ENCODE measurements at places on chromosomes 4 and X.

- DNase-seq: no peak
Measured at GRCh38 chrX:9072281-9072680, 38.4 kb upstream of the FAM9B start.

DNA sequence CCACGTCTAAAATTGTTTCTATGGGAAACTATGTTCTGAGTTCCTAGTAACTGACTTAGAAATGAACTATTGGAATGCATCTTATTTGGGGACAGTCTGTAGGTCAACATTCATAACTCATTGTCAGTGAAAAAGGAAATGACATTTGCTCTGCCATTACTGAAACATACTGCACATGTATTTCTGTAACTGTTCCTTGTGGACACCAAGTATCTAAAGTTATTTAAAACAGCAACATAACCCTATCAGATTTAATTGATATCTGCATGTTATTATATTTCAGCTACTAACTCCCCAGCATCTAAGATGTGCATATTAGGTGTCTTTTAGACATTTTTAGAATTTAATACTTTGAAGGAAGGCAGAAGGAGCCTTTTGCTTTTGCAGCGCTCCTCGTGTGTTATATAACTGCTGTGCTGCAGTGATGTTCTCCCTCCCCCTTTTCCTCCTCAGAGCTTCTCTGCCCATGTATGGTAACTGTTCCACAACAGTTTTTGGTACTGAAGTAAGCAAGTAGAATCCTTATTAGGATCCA is 37.2 kb upstream of the TMEM131L start:
- DNase-seq: no peak

- DNase-seq: no peak
Measured at GRCh38 chr4:148330161-148330560, 112.1 kb downstream of the NR3C2 start.

GRCh38 chrX:137427426-137427778 is 138.5 kb upstream of the ZIC3 start:
- no peak for DNase-seq

DNA sequence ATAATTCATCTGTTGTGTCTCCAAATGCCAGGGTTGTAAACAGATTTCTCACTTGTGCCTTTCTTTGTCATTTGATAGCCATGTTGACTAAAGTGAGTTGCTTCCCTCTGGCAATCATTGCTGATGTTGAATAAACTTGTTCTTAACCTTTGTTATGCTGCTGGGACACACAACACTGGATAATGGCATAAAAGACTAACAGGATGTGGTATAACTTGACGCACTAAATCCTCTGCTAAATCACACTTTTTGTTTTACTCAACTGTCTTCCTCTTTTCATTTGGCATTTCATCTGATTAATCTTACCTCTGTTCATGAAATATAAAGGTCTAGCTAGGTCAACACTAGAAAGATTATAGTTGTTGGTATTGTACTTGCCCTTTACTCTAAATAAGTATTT is 17.6 kb upstream of the CXCL5 start:
- no peak for DNase-seq

GRCh38 chr4:172656055-172656454 is 512.6 kb upstream of the GALNT7 start:
- DNase-seq: no peak

DNA sequence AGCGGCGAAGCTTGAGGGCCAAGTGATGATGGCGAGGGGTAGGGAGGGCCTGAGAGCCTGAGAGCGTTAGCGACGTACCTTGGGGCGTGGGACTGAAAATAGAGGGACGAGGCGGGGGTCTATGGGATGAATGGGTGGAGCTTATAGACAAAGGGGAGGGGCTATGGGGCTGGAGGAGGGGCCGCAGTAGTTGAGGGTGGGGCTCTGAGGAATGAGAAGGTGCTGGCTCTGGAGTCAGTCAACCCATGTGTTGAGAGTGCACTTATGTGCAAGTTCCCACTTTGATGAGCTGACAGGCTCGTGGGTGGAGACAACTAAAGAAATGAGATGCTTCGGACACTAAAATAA is 488 bp downstream of the TBC1D25 start:
- no peak for DNase-seq

- DNase-seq: no peak
Measured at GRCh38 chrX:135985157-135985972, at the start of gene SLC9A6. TSS of gene SLC9A6 (plus strand) at chrX:135985435. CDS start at chrX:135985659, 224 bp downstream.

GRCh38 chrX:12956704-12957534 is 18.0 kb upstream of the TMSB4X start:
- no peak for DNase-seq

- no peak for DNase-seq
Measured at GRCh38 chr4:88696630-88697029, 999 bp downstream of the NAP1L5 start.

DNA sequence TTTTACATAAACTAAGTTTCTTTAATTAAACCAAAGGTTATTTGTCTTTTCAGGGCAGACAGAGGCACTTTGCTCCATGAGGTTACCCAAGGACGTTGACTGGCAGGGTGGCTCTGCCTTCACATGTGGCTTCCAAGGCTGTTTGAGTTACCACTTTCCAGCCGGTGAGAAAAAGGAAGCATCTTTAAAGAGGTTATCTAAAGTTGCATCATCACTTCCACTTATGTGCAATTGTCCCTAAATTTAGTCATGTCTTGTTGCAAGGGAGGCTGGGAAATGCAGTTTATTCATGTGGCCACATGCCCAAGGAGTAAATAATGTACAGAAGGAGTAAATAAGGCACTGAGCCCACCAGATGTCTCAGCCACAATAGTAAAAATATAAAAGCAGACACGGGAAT is 29.0 kb upstream of the RAP1GDS1 start:
- DNase-seq: no peak

- DNase-seq: no peak
Measured at GRCh38 chrX:10087391-10087790, 69.4 kb upstream of the CLCN4 start.

- no peak for DNase-seq
Measured at GRCh38 chr4:3412257-3413020, 29.3 kb upstream of the HGFAC start.

DNA sequence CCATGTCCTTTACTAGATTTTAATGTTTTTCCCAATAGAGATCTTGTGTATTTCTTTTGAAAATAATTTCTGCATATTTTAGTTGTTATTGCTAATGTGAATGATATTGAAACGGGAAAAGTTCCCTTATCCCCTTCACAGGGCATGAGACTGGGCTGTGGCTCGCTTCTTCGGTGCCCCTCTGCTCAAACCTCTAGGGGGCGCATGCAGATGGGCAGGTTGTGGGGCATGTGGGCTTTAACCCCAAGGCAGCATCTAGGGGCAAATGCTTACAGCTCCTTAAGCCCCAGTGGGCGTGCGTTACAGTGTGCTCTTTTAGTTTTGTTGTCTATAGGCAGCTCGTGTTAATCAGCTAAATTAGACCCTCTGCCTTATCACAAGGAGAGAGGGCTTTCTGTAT is 194.7 kb downstream of the OPHN1 start:
- no peak for DNase-seq

GRCh38 chr4:21826071-21826470 is 122.5 kb downstream of the KCNIP4 start:
- DNase-seq: no peak

DNA sequence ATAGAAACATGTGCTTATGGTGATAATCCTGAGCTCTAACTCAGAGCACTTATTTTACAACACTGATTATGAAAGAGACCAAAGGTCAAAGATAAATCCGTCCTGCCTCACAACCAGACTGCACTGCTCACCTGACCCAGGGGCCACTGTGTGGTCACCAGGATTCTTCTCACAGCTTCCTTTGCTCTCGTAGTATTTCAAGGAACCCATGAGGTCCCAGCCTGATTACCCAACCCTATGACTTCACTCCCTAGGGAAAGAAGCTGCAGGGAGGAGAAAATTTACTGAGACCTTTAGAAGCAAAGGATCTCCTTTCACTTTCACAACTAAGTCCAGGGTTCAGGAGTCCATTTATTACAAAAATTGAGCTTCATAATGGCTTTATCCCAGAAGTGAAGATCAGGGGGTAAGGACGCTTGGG is 9.6 kb downstream of the SLC25A5 start:
- DNase-seq: peak; percentile 16

DNA sequence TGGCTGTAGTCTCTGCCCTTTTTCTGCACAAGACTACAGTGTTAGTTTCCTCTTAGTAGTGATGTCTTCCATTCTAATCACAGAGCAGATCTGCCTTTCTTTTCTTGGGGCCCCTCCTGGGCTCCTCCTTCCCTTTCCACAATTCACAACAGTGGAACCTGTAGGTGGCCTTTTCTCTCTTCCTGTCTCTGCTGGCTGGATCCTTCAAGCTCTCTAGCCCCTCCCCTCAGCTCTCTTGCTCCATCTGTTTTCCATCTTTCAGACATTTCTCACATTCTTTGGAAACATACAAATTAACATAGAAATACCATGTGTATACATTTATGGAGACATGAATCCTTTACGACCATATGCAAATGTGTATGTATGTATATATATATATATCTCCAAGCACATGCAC is 304 bp upstream of the SPIN2A start:
- DNase-seq: no peak

DNA sequence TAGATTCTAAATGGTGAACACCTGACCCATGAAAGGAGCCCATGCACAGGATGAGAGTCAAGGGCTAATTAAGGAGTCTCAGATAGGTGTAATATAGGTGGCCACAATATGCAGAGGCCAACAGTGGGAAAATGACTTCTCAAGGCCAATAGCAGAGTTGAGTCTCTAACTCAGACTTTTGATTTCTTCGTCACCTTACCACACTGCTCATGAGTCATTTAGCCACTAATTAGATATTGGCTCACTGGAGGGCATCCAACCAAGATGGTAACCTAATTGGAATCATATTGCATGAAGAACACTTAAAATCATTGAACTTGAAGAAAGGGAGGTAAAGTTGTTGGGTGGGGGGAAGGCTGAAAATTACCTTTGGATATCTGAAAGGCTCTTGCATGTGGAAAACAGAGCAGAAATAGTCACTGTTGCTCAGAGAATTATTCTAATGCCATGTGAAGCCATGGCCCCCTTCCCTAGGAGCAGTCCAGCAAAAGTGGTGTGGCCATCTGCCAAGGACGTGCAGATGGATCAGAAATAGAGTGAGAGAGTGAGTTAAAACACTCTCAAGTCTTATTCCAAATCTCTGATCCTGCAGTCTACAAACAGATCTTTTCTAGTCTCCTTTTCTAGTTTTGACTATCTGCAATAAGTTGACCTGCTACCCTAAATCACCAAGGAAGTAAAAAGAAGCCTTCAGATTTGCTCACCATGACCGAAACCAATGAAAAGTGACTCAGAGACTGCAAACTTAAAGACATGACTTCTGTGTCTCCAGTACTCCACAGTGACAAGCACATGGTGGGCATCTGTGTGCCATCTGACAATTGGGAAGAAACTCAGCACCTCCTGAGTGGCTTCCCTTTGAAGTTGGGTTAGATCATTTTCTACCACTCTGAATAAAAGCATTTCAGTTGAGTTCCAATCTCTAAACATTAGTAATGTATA is 93.9 kb upstream of the C1QTNF7 start:
- DNase-seq: peak; percentile 65

- no peak for DNase-seq
Measured at GRCh38 chr4:115529126-115529525, 415.7 kb upstream of the NDST4 start.

DNA sequence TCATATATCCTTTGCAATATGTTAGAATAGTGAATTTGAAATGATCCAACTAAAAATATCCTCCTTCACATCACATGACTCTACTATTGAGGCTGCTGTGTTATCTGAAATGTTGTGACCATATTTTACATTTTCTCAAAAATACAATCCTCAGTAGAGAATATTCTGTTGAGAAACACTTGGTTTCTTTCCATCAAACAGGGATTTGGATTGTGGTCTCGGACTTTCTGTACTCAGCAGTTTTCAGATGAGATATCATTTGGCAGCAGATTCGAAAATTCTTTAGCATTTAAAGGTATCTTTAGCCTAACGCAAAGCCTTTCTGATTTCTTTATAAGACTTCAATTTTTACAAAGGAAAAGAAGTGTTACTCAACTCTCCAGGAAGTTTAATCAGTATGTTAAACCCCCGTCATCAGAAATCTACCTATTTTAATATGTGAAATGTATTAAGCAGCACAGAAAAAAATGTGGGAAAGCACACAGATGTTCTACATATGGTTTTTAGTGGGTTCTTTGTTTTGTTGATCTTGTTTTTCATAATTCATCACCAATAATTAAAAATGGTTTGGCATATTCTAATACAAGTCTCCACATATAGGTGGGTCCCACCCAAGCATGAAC is 55.4 kb upstream of the ANXA3 start:
- no peak for DNase-seq

- DNase-seq: no peak
Measured at GRCh38 chr4:129328162-129328561, 232.2 kb downstream of the C4orf33 start.

DNA sequence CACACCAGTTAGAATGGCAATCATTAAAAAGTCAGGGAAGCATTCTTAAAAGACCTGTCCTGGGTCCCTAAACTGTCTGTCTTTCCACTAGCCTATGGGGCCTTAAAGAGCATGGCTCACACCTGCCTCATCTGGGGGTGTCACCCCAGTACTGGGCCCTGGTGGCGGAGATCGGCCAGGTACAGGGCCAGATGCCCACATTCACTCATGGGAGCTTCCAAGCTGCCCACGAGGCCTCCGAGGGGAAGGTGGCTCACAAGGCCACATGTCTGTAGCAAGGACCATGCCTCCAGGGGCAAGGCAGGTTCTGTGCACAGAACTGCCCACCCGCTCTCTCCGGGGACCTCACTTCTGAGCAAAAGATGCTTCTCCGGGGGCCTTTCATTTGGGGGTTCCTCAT is 55.5 kb upstream of the AFAP1 start:
- no peak for DNase-seq

DNA sequence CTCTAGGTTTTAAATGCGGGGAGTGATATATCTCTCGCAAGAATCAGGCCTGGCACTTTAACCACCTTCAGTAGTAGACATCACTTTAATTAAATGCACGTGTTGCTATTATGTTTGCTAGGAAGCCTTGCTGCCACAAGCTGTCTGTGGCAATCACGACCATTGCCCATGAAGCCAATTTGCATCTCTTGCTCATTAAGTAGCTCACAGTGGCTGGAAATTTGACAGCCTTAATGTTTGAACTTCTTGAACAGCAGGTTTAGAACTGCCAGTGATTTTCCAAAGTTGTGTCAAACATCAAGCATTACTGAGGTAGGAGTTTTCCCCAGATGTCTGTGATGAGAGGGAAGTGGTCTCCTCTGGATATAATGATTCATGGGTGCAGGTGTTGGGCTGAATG is 642.3 kb upstream of the CPEB2 start:
- DNase-seq: no peak

DNA sequence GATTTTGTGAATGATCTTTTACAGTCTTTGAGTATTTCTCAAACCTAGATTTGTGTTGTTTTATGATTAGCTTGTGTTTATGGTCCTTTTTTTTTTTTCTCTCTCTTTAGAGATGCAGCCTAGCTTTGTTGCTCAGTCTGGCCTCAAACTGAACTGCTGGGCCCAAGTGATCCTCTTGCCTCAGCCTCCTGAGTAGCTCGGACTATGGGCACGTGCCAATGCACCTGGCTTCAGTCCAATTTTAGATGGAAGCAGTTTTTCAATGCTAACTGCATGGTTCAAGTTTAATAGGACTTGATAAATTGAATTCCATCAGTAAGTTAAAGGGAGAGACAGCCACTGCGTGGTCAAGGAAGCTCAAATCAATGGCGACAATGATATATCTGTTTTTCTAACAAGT is 3.8 kb upstream of the FGG start:
- DNase-seq: no peak

- no peak for DNase-seq
Measured at GRCh38 chrX:134803551-134804183, 145.4 kb upstream of the PLAC1 start.

Measured in kidney epithelial cell (primary cell).